Naive thymus-derived CD8-positive, alpha-beta T cell (primary cell): ENCODE measurements at places on chromosomes 13 and 19. TPM values are rescaled to one million over a fixed set of nuclear protein-coding genes. Genes with fewer than 3 reads are reported as not detected.

Gene IL17D
- polyA plus RNA-seq = 0.16 TPM

Gene FGF21
- not detected for polyA plus RNA-seq

Gene TUBA3C
- polyA plus RNA-seq = not detected

Gene KLK15
- polyA plus RNA-seq = not detected

Gene CRX
- polyA plus RNA-seq = not detected
